Activated CD8-positive, alpha-beta T cell treated with anti-CD3 and anti-CD28 coated beads, Interleukin-2, amount 10 ng/mL, durations not matched to agents 7 days and 5 days (primary cell): ENCODE measurements at places on chromosomes 1 and 21. TPM values are rescaled to one million over a fixed set of nuclear protein-coding genes. Genes with fewer than 3 reads are reported as not detected.

Gene CD1B
- not detected for total RNA-seq

Gene ICOSLG
- total RNA-seq, result 1.8 TPM

Gene CR1L
- total RNA-seq, result not detected

Gene OR2T35
- total RNA-seq, result not detected

Gene PLA2G2C
- not detected for total RNA-seq

Gene LCK
- total RNA-seq, result 464 TPM

Gene GJA9
- total RNA-seq, result not detected

Gene MIB2
- total RNA-seq, result 49.3 TPM

Gene DESI2
- 29.1 TPM for total RNA-seq

Gene FAM151A
- total RNA-seq, result not detected
